ENCODE measurements at places on chromosomes 1 and 21.

DNA sequence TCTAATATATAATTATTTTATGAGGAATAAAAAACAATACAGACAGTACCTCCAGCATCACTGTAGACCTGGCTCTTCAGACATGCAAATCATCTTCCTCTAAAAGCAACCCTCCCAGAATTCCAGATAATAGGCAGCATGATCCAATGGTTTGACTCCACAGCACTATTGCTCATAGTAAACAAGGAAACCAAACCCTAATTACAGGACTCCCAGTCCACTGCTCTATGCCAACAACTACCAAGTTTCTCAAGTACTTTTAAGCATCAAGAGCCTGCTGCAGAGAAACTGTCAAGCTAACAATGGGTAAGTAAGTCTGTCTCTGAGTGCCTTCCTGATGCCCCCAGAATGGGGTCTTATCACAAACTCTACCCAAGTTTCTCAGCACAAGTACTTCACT, 57.2 kb downstream of the EYA3 start:
- DNase-seq: no peak

GRCh38 chr1:223067914-223068313, 75.1 kb downstream of the TLR5 start:
- DNase-seq: no peak

- DNase-seq: no peak
These were observed 26.4 kb upstream of the EVA1B start for GRCh38 chr1:36349839-36350238.

DNA sequence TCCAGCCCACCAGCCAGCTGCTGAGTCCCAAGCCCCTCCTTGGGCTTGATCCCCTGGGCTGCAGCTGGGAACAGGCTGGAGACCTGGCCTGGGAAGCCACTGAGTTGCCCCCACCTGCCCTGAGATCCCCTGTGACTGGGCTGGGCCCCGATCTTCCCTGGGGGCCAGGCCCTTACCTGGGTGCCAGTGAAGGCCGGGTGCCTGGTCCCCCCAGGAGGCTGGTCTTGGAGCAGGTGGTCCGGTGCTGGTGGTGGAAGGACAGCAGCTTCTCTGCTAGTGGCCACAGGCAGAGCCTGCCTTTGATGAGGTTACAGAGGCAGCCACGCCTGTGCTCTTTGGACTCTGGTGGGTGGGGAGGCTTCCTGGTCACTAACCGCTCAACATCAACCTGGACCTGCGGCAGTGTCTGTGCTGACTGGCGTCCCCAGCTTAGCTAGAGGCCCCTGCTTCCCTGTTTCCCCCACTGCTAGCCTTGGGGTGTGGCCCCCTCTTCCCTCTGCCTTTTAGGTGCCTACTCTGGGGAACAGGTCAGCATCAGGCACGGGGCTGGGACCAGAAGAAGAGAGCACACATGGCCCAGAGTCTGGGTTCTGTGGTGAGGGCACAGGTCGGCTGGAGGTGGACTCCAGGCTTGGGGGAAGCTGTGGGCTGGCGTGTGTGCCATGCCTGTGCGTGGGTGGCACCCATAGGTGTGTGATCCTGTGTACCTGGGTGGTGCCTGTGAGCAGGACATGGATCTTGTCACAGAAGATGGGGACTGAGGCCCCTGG, at the start of gene EPS8L3:
Gene EPS8L3 (minus strand): TSS at position 278 of the 770 bp plus-strand sequence. CDS start 2,174 bp downstream, outside the sequence.
- no peak for DNase-seq

DNA sequence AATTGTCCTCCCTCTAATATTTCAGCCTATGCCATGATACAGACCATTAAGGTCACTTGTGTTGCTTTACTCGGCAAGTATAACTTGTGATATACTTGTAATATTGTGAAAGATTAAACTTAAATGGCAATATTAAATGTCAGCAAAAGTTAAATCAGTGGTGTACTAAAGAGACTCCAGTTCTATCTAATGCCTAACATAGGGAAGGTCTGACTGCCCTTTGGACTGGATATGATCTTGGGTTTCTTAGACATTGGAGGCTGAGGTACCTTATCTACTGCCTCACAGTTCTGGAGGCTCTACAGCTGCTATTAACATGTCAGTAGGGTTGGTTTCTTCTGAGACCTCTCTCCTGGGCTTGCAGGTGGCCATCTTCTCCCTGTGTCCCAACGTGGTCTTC, 89.9 kb downstream of the MT1HL1 start:
- no peak for DNase-seq

DNA sequence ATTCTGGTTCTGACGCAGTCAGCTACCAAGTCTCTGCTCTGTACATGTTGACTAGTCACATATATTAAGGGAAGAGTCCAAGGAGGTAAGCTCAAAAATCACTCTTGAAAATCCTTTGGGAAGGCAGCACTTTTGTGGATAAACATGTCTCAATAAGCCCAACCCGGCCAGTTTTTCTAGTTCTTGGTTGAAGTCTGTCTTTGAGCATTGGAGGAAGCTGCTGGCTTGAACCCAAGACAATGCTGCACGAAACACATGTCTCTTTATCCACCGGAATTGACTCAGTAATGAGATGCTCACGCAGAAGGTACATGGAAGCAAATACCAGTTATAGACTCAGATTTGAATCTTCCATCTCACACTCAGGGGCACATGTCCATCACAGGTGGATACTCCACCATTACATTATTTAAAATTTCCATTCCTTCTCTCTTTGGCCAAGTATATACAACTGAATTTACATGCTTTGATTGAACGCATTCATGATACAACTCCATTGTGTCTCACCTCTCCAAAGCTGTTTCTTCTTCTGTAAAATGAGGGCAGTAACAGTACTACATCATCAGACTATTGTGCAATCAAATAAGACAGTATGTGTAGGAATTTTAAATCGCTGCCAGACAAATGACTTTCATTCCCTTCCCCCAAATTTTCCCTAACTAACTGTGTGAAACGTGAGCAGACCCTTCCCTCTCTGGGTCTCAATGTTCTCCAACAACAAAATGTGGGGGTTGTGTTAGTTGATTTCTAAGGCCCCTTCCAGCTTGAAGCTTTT, 9.6 kb upstream of the GUCA2A start:
- no peak for DNase-seq

- no peak for DNase-seq
These were observed 19.2 kb downstream of the NLRP3 start for GRCh38 chr1:247435030-247435758.

DNA sequence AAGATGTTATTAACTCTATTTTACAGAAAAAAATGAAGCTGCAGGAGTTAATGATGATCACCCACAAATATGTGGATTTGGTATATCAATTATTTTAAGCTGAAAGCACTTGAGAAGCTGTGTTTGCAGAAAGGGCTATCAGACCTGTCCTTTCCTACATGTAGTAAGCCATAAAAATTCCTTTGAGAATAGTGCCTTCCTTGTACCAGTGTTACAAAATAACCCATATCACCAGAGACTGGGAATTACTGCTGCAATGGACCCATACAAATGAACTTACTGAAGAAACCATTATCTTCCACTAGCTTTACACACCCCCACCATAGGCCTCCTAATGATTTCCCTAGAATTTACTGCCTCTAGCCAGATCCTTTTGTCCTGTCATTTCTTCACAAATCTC, 99.2 kb upstream of the ZRANB2 start:
- no peak for DNase-seq

DNA sequence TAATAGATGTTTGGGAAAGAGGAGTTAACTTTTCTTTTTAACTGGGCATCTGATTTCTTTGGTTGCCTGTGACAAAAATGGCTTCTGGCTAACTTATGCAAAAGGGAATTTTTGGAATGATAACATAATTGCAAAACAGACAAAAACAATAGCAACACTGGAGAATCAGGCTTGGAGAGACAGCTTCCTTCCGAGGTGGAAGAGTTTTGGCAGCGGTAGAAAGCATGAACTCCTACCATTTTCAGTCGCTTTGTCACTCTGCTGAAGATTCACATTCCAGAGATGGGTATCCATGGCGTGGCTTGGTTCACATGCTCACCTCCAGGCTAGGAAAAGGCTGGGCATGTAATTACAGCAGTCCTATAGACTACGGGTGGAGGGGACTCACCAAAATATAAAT, 17.2 kb upstream of the FGGY start:
- DNase-seq: no peak

- no peak for DNase-seq
These were observed 649.7 kb downstream of the PLPP3 start for GRCh38 chr1:55929652-55930051.

- no peak for DNase-seq
These were observed 21.3 kb upstream of the IL10 start for GRCh38 chr1:206793620-206794019.

DNA sequence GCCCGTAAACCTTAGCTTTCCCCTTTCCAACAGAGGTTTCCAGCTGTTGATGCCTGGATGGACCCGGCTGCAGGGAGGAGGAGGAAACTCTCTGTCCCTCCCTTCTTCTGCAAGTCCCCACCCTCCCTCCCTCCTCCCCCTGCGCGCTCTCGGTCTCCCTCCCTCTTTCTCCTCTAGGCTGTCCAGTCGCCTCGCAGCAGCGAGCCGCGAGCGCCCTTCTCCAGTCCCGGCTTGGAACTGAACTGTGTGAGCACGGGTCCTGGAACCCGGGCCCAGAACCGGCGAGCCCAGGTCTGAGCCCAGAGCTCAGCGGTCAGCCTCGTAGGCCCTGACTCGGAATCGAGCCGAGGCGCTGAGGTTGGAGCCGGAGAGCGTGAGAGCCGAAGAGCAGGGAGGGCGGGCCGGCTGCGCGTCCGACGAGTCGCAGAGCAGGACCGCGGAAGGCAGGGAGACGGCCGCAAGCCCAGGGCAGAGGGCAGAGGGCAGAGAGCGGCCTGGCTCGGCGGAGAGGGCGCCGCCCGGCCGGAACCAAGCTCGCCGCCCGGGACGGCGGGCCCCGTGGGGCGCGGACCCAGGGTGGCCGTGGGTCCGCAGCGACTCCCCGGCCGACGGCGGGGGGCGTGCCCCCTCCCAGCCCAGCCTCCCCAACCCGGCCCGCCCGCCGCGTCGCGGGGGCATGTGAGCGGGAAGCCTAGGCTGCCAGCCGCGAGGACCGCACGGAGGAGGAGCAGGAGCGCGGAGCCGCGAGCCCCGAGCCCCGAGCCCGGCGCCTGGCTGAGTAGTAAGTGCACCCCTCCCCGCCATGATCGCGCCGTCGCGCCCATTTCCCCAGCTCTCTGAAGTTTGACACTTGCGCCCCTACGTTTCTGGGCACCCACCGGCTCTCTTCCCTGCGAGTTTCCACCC, at the start of gene SOX13:
Gene SOX13 (plus strand): TSS at position 185 of the 906 bp plus-strand sequence. CDS start 39,801 bp downstream, outside the sequence.
- DNase-seq: peak; percentile 75

- DNase-seq: no peak
These were observed 224.2 kb upstream of the RUNX1 start for GRCh38 chr21:35273333-35273732.

DNA sequence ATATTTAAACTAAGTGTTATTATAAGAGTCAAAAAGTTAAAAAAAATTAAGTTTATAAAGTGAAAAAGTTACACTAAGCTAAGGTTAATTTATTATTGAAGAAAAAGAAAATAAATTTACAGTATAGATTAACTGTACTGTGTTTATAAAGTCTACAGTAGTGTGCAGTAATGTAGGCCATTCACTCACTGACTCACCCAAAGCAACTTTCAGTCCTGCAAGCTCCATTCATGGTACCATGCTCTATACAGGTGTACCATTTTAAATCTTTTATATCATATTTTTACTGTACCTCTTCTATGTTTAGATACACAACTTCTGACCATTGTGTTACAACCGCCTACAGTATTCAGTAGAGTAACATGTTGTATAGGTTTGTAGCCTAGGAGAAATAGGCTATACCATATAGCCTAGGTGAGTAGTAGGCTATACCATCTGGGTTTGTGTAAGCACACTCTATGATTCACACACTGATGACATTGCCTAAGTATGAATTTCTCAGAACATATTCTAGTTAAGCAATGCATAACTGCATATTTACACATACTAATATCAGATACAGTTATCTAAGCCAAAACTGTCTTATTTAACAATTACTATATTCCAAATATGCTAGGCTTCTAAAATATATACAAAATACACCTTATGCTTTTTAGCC, 80.6 kb upstream of the GFI1 start:
- no peak for DNase-seq

GRCh38 chr21:26425576-26425975, 147.5 kb downstream of the CYYR1 start:
- no peak for DNase-seq

GRCh38 chr1:233971753-233972152, 67.3 kb downstream of the SLC35F3 start:
- no peak for DNase-seq

GRCh38 chr1:116177861-116178260, 66.7 kb downstream of the MAB21L3 start:
- DNase-seq: no peak

DNA sequence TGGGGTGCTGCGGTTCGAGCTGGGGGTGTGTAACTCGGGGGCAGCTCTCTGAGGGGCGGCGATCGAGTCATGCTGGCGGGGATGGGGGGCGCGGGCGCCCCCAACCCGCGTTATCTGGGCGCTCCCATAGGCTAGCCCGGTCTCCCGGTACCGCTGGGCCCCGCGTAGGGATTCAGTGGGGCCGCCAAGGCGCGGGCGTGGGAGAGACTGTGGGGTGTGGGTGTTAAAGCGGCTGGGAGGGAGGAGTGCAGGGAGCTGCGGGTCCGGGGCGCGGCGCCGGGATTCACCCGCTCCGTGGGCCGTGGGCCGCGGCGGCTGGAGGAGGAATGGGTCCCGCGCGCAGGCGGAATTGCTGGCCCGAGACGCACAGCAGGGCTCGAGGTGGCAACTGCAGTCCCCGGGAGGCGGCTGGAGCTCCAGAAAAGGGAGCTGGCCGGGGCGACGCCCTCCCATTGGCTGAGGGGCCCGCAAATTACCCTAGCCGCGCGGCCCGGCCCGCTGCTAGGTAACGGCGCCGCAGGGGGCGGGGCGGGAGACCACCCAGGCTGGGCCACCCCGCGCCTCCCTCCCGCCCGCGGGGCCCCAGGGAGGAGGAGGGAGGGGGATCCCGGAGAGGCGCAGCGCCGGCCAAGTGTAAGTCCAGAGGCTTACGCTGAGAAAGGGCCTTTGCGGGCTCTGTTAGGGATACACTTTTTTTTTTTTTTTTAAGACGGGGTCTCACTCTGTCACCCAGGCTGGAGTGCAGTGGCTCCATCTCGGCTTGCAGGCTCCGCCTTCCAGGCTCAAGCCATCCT, at the start of gene PTCH2:
Gene PTCH2 (minus strand): TSS at position 392 of the 794 bp plus-strand sequence. CDS start 321 bp downstream, at position 71.
- DNase-seq: peak; percentile 72

- DNase-seq: no peak
These were observed 915.2 kb downstream of the TTLL7 start for GRCh38 chr1:83083589-83084224.

GRCh38 chr1:40803902-40804301, 20.3 kb downstream of the KCNQ4 start:
- no peak for DNase-seq

DNA sequence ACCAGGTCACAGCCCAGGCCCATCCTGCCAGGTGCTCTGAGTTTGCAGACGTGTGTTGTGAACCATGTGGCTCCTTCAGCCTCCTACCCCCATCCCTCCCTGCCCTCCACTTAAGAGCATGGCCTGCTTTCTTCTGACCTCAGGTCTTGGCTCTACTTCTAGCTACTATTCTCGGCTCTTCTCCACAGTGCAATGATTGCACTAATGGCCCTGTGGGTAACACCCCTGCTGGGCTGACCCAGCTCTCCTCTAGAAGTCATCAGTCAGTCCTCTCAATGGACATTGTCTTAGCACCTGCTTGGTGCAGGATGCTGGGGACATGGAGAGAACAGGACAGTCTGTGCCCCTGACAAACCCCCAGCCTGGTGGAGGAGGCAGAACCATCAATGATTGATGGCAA, 22.2 kb upstream of the IFFO2 start:
- DNase-seq: no peak

All from liver (tissue), 10 donors.